Naive B cell (primary cell): ENCODE measurements at places on chromosomes 2 and 18.

GRCh38 chr18:9884532-9885140, 1.1 kb upstream of the TXNDC2 start:
- H3K27ac ChIP-seq = no peak overlapping the region
- H3K27me3 ChIP-seq = peaks cover 3% of the 10 kb centered on the region
- DNase-seq = no peak
- no peaks in the 10 kb centered on the region for H3K36me3 ChIP-seq
- H3K4me1 ChIP-seq = no peaks in the 10 kb centered on the region
- no peak overlapping the region for H3K4me3 ChIP-seq

DNA sequence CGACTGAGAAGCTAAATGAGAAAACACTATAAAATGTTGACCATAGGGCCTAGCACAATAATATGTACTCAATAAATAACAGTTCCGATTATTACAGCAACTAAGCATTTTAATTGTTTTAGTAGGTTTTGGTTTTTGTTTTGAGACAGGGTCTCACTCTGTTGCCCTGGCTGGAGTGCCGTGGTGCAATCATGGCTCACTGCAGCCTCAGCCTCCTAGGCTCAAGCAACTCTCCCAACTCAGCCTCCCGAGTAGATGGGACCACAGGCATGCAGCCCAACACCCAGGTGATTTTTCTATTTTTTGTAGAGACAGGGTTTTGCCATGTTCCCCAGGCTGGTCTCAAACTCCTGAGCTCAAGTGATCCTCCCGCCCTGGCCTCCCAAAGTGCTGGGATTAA, 54.1 kb downstream of the ESCO1 start:
- no peak overlapping the region for H3K27ac ChIP-seq
- no peaks in the 10 kb centered on the region for H3K4me1 ChIP-seq
- no peaks in the 10 kb centered on the region for H3K27me3 ChIP-seq
- H3K4me3 ChIP-seq = no peak overlapping the region
- DNase-seq = no peak
- H3K36me3 ChIP-seq = peaks cover 23% of the 10 kb centered on the region

- peak within 1 kb of the TSS; percentile 96 for H3K27ac ChIP-seq
- peak within 1 kb of the TSS; percentile 94 for H3K4me3 ChIP-seq
- H3K27me3 ChIP-seq = no peaks in the 10 kb centered on the region
These were observed at the start of gene UBE2E3 for GRCh38 chr2:180980106-180980942. TSS of gene UBE2E3 (plus strand) at chr2:180980605. CDS start at chr2:180982043, 1,438 bp downstream.

- peak overlapping the region; percentile 96 for H3K4me3 ChIP-seq
- peaks cover 46% of the 10 kb centered on the region for H3K4me1 ChIP-seq
- H3K27ac ChIP-seq = peak overlapping the region; percentile 78
- peaks cover 34% of the 10 kb centered on the region for H3K36me3 ChIP-seq
- H3K27me3 ChIP-seq = no peaks in the 10 kb centered on the region
- DNase-seq = no peak
These were observed 3.7 kb downstream of the STK17B start for GRCh38 chr2:196167666-196168065.

DNA sequence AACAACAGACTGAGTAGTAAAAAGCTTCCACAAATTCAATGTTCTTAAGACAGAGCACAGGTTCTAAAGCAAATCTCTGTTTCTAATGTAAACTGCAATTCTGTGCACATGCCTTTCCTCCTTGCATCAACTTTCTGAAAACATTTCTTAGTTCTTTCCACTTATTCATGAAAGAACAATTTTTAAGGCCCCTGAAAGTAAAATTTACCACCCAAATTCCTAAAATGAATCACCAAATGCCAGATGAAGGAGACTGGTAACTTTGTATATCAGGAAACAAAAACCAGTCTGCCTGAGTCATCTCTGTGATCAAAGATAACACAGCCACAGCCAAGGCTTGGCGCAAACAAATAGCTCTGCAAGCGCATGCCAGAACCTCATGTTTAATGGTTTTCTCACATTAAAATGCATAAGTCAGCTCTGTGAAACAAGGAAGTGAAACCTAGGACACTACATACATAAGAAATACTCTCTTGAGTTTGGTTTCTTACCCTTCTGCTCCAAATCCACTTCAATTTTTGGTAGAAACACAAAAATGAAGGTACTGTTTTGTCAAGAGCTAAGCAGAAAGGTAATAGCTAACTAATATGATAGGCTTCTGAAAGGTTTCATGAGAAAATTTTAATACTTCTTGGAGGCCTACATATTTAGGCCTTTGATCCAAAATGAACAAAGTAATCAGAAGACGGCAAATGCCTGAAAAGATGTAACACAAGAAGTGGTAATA, 169.4 kb downstream of the THADA start:
- peak; percentile 54 for DNase-seq
- H3K36me3 ChIP-seq = peaks cover 12% of the 10 kb centered on the region

GRCh38 chr2:64359171-64359891, 94.6 kb upstream of the LGALSL start:
- H3K4me1 ChIP-seq = peaks cover 5% of the 10 kb centered on the region
- no peaks in the 10 kb centered on the region for H3K36me3 ChIP-seq
- H3K4me3 ChIP-seq = no peak overlapping the region
- no peak overlapping the region for H3K27ac ChIP-seq

GRCh38 chr2:173713904-173714555, 251.1 kb downstream of the SP3 start:
- H3K4me1 ChIP-seq = no peaks in the 10 kb centered on the region
- no peak overlapping the region for H3K4me3 ChIP-seq
- peaks cover 25% of the 10 kb centered on the region for H3K27me3 ChIP-seq
- DNase-seq = no peak

DNA sequence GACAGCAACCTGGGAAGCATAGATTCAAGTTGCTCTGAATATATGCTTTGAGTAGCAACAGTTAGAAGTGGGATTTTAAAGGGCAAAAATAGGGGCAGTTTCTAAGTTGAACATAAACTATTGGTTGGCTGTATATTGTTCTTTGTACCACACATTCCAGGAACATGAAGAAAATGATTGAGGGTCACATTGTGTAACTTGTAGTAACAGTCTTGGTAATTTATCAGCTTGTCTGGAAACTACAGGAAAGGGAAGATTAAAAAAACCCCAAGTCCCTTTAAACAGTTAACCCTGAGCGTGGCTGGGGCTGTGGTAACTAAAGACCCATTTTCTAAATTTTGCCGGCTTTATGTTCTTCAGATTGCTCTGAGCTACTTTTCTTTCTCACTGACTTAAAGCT, 7.4 kb downstream of the PLEKHB2 start:
- no peaks in the 10 kb centered on the region for H3K27me3 ChIP-seq
- no peak overlapping the region for H3K27ac ChIP-seq
- H3K4me1 ChIP-seq = peaks cover 42% of the 10 kb centered on the region
- no peak for DNase-seq

DNA sequence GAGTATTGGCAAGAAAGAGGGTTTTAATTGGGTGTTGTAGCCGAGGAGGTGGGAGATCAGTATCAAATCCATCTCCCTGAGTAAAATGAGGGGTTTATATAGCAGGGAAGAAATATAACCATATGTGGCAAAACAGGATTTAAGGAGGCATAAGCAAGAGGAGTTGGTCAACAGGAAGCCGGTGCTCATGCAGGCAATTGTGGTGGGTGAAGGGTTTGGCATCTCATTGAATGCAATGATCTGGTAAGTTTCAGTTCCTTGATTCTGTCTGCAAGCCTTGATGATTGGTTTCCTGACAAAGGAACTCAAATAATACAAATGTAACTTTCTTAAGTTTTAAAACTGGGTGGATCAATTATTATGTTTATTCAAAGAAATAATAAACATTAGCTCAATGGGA, 564.4 kb upstream of the LINC00305 start:
- peak; percentile 73 for DNase-seq
- peaks cover 18% of the 10 kb centered on the region for H3K4me1 ChIP-seq
- H3K27me3 ChIP-seq = no peaks in the 10 kb centered on the region
- H3K4me3 ChIP-seq = peak overlapping the region; percentile 51

DNA sequence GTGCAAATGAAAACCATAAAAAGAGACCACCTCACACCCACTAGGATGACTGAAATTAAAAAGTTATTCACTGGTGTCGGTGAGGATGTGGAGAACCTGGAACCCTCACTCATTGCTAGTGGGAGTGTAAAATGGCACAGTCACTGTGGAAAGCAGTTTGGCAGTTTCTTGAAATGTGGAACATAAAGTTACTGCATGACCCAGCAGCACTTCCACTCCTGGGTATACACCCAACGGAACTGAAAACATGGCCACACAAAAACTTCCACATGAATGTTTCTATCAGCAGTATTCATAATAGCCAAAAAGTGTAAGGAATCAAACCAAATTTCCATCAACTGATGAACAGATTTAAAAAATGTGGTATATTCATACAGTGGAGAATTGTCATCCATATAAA, 65.1 kb upstream of the SLC66A3 start:
- no peak overlapping the region for H3K27ac ChIP-seq
- DNase-seq = no peak
- no peak overlapping the region for H3K4me3 ChIP-seq
- H3K27me3 ChIP-seq = peaks cover 21% of the 10 kb centered on the region

GRCh38 chr2:68318914-68319397, 793 bp downstream of the CNRIP1 start:
- H3K4me3 ChIP-seq = peak overlapping the region; percentile 88
- H3K27ac ChIP-seq = no peak overlapping the region
- H3K4me1 ChIP-seq = peaks cover 15% of the 10 kb centered on the region
- no peak for DNase-seq
- peaks cover 34% of the 10 kb centered on the region for H3K27me3 ChIP-seq

DNA sequence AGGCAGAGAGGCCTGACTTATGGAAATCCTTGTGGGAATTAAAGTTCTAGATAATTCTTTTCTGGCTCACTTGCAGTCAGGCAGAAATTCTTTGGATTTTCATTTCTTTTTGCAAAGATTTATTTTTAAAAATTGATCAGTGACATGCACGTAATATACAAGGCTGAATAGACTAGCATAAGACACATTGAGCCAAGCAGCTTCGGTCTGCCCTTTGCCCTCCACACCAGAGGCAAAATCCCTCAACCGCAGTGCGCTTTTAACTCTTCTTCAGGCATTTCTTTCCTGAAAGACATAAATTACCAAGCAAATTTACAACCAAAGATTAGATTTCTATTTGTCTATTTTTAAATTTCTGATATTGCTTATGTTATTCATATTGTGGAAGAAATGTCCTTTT, 227.9 kb downstream of the LOXHD1 start:
- H3K27me3 ChIP-seq = peaks cover 25% of the 10 kb centered on the region
- H3K36me3 ChIP-seq = no peaks in the 10 kb centered on the region
- H3K4me1 ChIP-seq = no peaks in the 10 kb centered on the region

- DNase-seq = no peak
- peaks cover 74% of the 10 kb centered on the region for H3K4me1 ChIP-seq
- peak overlapping the region; percentile 91 for H3K4me3 ChIP-seq
- H3K36me3 ChIP-seq = no peaks in the 10 kb centered on the region
These were observed 1.4 kb upstream of the SERTAD2 start for GRCh38 chr2:64655018-64655664.

DNA sequence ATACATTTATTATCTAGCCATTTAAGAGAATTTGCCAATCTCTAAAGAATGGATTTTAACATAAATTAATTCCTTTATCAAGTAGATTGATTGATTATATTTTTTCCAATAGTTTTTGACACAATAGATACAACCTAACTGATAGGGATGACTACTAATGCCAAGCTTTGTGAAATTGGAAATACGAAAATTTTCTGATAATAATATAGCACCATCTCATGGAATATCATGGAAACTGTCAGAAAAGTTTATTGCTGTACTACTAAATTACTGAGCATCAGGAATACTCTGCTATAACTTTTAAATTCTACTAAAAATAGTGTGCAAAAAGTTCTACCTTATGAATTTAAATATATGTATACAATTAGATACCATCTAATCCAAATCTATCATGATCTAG, 101.8 kb upstream of the MAP2 start:
- H3K4me1 ChIP-seq = no peaks in the 10 kb centered on the region
- no peak for DNase-seq
- no peak overlapping the region for H3K27ac ChIP-seq
- no peak overlapping the region for H3K4me3 ChIP-seq

- no peak overlapping the region for H3K4me3 ChIP-seq
- H3K36me3 ChIP-seq = no peaks in the 10 kb centered on the region
- H3K27ac ChIP-seq = no peak overlapping the region
- no peaks in the 10 kb centered on the region for H3K4me1 ChIP-seq
- no peak for DNase-seq
These were observed 102.9 kb downstream of the TSN start for GRCh38 chr2:121858369-121858768.

GRCh38 chr2:123162400-123163016, 862.6 kb upstream of the CNTNAP5 start:
- H3K4me3 ChIP-seq = no peak overlapping the region
- no peak for DNase-seq
- H3K36me3 ChIP-seq = no peaks in the 10 kb centered on the region
- no peaks in the 10 kb centered on the region for H3K4me1 ChIP-seq
- H3K27me3 ChIP-seq = no peaks in the 10 kb centered on the region

- DNase-seq = no peak
- H3K27me3 ChIP-seq = peaks cover 32% of the 10 kb centered on the region
- peaks cover 11% of the 10 kb centered on the region for H3K4me1 ChIP-seq
- no peak within 1 kb of the TSS for H3K27ac ChIP-seq
- H3K4me3 ChIP-seq = peak within 1 kb of the TSS; percentile 74
These were observed at the start of gene C1GALT1C1L for GRCh38 chr2:43676322-43677050. TSS of gene C1GALT1C1L (minus strand) at chr2:43676429. CDS start at chr2:43676322, 107 bp downstream.

- no peaks in the 10 kb centered on the region for H3K27me3 ChIP-seq
- no peak overlapping the region for H3K27ac ChIP-seq
- H3K36me3 ChIP-seq = peaks cover 16% of the 10 kb centered on the region
- H3K4me1 ChIP-seq = peaks cover 41% of the 10 kb centered on the region
- no peak overlapping the region for H3K4me3 ChIP-seq
These were observed 63.4 kb downstream of the ZNF516 start for GRCh38 chr18:76431437-76432273.

GRCh38 chr2:187783446-187783845, 229.2 kb upstream of the TFPI start:
- no peaks in the 10 kb centered on the region for H3K27me3 ChIP-seq
- H3K4me3 ChIP-seq = no peak overlapping the region
- H3K36me3 ChIP-seq = no peaks in the 10 kb centered on the region
- no peak for DNase-seq

DNA sequence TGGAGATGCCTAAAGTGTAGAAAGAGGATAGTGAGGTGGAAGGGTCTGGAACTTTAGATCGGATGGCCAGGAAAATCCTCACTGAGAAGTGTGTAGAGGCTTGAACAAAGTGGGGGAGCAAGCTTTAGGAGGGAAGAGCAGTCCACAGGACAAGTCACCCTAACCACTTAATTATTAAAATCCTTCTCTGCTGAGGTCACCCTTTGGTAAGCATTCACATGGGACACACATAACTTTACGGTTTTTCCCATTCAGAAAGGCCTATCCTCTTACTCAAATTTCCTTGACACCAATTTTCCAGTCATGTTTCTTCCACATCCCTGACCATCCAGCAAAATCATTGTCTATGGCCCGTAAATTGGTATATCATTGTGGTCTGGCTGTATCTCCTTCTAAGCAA, 31.0 kb upstream of the ZEB2 start:
- peaks cover 20% of the 10 kb centered on the region for H3K4me1 ChIP-seq
- H3K27me3 ChIP-seq = peaks cover 55% of the 10 kb centered on the region
- H3K36me3 ChIP-seq = no peaks in the 10 kb centered on the region
- no peak for DNase-seq

- no peaks in the 10 kb centered on the region for H3K36me3 ChIP-seq
- H3K27me3 ChIP-seq = no peaks in the 10 kb centered on the region
- peaks cover 20% of the 10 kb centered on the region for H3K4me1 ChIP-seq
- no peak for DNase-seq
- no peak overlapping the region for H3K27ac ChIP-seq
These were observed 170.0 kb upstream of the STK17B start for GRCh38 chr2:196341277-196341841.

GRCh38 chr2:72173640-72174321, 26.1 kb upstream of the CYP26B1 start:
- no peaks in the 10 kb centered on the region for H3K4me1 ChIP-seq
- H3K27ac ChIP-seq = no peak overlapping the region
- no peak for DNase-seq
- H3K4me3 ChIP-seq = no peak overlapping the region
- peaks cover 21% of the 10 kb centered on the region for H3K36me3 ChIP-seq
